HTR-8/SVneo (cell line): ENCODE measurements at places on chromosomes 16 and 17.

DNA sequence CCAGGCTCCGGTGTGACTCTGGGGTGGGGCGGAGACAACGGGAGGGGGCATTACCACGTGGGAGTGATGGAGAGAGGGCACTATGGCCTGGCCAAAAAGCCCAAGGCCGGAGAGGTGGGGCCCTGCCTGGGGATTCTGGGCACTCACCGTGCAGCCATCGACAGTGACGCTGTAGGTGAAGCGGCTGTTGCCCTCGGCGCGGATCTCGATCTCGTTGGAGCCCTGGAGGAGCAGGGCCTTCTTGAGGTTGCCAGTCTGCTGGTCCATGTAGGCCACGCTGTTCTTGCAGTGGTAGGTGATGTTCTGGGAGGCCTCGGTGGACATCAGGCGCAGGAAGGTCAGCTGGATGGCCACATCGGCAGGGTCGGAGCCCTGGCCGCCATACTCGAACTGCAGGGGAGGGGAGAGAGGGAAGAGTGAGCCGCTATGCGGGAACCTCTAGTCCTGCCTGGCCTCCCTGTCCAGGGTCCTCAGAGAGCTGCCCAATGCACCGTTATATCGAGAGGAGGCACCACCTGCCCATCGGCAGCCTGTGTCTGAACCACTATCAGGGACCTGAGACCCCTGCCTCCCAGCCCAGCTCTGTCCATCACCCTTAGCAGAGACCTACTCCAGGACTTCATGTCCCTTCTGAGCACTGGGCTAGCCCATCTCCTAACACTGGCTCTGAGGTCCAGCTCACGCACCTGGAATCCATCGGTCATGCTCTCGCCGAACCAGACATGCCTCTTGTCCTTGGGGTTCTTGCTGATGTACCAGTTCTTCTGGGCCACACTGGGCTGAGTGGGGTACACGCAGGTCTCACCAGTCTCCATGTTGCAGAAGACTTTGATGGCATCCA is 15.6 kb downstream of the COL1A1 start:
- DNase-seq, result no peak

DNA sequence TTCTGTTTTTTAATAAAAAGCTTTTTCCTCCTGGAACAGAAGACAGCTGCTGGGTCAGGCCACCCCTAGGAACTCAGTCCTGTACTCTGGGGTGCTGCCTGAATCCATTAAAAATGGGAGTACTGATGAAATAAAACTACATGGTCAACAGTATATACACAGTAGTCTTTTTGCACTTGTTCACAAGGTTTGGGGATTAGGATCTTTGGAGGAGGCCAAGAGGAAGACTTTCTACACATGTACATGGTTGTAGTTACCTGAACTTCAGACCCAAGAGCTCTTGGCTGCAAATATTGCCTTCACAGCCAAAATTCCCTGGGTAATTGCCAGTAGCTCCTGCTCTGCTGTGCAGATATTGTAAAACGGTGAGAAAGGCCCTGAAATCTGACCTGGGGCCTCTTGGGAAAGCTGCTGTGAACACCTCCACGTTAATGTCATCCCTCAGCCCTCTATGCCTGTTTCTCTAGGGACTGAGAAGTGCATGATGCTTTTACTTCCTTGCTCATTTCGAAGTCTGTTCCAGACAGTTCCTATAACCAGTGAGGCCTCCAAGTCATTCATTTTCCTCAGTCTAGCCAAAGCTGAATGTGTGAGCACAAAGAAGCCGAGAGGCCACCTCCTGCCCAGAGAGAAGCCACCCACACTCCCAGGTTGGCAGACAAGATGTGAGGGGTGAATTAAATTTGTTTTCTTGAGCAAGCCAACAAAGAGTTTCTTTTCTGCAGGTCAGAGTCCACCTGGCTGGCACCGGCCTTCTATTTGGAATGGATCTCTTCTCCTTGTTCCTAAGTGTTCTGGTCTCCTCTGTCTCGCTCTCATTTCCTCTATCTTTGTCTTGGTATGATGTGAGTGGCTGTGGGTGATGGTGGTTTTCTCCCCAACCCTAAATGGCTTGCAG is 15.9 kb downstream of the ANKRD40 start:
- no peak for DNase-seq

DNA sequence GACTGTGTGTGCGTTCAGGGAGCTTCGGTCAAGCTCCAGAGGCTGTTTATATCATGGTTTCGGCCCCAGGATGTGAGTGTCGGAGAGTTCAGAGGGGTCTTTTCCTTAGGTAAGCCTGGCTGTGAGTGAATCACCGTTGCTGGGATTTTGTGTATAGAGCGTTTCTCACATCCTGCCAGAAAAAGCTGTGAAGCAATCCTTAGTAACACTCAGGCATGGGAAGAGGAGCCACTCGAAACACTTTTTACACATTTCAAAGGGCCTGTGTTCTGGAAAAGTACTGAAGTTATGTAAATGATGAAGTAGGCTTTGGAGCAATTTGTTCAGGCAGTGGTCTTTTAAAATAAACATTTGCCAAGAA is 662 bp downstream of the PGS1 start:
- DNase-seq, result no peak

DNA sequence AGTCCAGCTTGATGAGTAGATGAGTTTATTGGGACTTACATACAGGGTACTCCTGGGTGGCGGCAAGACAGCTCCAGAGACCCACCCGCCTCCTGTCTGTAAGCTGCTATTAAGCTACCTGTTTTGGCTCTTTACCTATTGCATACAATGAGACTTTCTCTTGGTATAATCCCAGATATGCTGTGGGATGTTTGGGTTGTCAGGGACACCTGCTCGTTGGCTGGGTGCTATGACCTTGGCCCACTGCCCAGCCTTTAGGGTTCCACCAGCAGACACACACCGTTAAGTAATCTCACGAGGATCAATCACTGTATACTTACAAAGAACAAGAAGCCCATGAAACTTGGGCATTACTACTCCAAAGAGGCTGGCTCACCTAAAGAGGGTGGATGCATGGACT is 116.4 kb downstream of the NPIPB5 start:
- DNase-seq, result no peak

DNA sequence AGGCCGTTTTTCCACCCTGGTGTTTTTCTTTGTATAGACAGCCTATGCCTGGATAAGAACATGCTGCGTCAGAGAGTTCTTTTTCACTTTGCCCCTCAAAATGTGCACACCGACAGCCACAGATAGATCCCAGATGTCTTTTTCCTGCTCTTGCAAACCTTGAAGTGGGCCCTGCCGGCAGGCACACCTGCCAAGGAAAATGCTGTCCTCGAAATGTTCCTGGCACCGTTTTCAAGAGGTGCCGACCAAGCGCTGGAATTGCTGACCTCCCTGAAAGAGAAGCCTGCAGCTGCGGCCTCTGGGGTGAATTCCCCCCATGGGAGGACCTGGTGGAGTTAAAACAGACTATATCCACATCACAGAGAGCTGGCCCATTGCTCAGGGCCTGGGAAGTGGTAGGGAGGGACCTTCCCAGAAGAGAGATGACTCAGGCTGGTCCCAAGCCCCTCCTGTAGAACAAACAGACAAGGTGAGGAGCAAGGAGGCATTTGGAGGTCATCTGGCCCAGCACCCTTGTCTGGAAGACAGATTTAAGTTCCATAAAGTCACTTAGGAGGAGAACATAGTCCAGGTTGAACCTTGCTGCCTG is 668.1 kb downstream of the MAF start:
- no peak for DNase-seq
